ENCODE measurements at places on chromosomes 16 and 17. TPM values are rescaled to one million over a fixed set of nuclear protein-coding genes. Genes with fewer than 3 reads are reported as not detected.

Gene TMEM235
- not detected for total RNA-seq

Gene ABCA10
- total RNA-seq: 7.1 TPM

Gene CD300LF
- total RNA-seq: not detected

Gene ENDOV
- total RNA-seq: 12.4 TPM

Gene KRT14
- not detected for total RNA-seq

Gene ENPP7
- not detected for total RNA-seq

- no peaks in the 10 kb centered on the region for H3K36me3 ChIP-seq
- H3K27me3 ChIP-seq: peaks cover 21% of the 10 kb centered on the region
- H3K4me1 ChIP-seq: no peaks in the 10 kb centered on the region
Observed at GRCh38 chr17:43641416-43641815, 20.3 kb downstream of the MEOX1 start.

DNA sequence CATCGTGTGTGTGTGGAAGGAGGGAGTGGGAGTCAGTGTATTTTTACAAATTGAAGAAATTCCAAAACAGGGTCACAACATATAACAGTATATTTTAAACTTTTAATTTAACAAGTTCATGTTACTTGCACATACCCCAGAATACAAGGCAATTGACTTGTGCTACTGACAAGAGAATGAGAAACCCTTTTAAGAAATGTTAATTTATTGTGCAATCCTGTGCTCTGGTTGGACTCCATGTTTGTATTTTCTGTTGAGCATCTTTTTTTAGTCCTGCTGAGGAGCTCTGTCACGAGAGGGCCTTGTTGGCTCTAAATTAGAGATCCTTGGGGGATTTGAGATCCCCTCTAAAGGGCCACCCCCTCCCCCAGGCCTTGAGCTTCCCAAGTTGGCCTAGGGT lies 1.1 kb upstream of the EMP2 start:
- H3K4me1 ChIP-seq: no peaks in the 10 kb centered on the region
- H3K27ac ChIP-seq: peak overlapping the region; percentile 97
- no peaks in the 10 kb centered on the region for H3K27me3 ChIP-seq
- H3K4me3 ChIP-seq: no peak overlapping the region

- peak overlapping the region; percentile 85 for H3K4me3 ChIP-seq
- H3K4me1 ChIP-seq: no peaks in the 10 kb centered on the region
- peaks cover 39% of the 10 kb centered on the region for H3K27me3 ChIP-seq
Observed at GRCh38 chr17:45893725-45894021, 681 bp upstream of the MAPT start.

DNA sequence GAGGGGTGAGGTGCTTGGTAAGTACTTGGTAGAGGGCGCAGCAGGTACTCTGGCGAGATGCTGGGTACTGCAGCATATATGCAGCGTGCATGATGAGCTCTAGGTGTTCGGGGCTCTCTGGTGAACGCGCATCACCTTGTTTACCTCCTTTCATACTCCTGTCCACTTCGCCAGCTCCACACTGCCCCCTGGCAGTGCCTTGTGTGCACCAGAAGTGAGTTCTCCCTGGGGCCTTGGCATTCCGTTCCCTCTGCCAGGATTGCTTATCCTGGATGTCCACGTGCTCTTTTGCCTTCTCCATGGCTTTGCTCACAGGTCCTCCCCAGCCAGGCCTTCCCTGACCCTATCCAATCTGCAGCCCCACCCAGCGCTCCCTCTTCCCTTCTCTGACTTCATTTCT lies 154.2 kb downstream of the MRM1 start:
- no peak for ATAC-seq
- no peaks in the 10 kb centered on the region for H3K36me3 ChIP-seq
- H3K27me3 ChIP-seq: peaks cover 84% of the 10 kb centered on the region
- no peak overlapping the region for H3K27ac ChIP-seq

Measured in gastroesophageal sphincter (tissue), 4 donors.